Stimulated activated CD4-positive, alpha-beta T cell treated with anti-CD3 and anti-CD28 coated beads, Interleukin-1b, Interleukin-23, amount 100 ng/mL, for 1 hour (primary cell): ENCODE measurements at places on chromosomes 1 and 21.

GRCh38 chr1:93625582-93626327 lies 55.9 kb downstream of the BCAR3 start:
- DNase-seq: no peak

DNA sequence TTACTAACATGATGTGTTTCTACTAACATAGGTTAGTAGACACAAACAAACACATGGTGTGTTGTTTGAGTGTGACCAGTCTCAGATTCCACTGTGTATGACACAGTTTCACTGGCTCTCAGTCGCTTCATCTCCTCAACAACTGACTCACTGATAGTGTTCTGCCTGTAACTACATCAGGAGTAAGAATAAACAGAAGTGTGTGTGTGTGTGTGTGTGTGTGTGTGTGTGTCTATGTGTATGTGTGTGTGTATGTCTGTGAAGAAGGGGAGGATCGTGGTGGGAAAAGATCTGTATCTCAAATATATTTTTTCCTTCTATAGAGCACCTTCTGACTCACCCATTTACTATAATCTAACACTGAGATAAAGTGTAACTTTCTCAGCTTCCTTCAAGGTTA lies 391.0 kb downstream of the PTPRC start:
- DNase-seq: no peak

GRCh38 chr1:12505231-12505630 lies 112.8 kb downstream of the DHRS3 start:
- no peak for DNase-seq

DNA sequence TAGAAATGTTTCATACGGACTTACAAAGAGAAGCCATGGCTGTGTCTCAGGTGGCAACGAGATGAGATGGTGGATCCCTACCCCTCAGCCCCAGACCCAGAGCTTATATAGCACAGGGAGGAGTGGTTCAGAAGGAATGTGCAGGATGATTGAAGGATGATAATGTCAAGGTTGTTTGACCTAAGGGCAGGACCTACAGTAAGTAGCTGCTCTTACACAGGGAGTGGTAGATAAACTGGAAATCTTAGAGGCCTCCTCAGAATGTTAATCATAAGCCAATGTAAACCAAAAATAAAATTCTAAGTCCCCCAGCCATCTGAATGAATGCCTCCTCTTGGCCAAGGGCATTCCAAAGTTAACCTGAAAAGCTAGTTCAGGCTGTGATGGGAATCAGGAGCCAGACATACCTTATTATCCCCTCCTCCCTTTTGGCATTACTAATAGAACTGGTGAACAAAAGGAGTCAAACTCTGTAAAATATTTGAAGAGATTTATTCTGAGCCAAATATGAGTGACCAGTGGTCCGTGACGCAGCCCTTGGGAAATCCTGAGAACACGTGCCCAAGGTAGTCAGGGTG lies 45.8 kb upstream of the PDE9A start:
- no peak for DNase-seq

DNA sequence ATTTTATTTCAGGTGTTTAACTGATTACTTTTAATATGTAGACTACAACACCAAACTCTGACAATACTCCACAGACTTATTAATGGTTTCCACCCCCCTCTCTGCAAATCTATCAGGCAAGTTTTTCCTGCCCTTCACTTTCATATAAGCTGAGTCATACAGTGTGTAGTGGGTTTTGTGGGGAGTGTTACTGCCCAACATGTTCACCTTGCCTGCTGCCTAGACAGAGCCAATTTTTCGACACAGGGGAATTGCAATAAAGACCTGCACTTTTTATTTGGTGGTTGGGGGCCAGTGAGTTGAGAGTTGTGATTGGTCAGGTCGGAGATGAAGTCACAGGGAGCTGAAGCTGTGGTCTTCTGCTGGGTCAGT lies 119.7 kb downstream of the PPIAL4G start:
- no peak for DNase-seq

GRCh38 chr1:109240158-109241152 lies 8.9 kb upstream of the CELSR2 start:
- DNase-seq: no peak
